ENCODE measurements at places on chromosomes 7 and 10.

DNA sequence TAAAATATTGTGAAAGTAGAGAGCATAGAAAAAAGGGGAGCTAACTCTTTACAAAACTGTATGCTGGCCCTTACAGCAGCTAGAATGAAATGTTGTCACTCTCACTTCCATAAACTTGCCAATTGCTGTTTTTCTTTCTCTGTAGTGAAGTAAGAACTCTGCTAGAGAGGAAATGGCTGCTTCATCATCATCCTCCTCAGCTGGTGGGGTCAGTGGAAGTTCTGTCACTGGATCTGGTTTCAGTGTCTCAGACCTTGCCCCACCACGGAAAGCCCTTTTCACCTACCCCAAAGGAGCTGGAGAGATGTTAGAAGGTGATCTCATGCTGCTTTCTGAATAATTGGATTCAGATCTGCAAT, 7.6 kb upstream of the ASCC1 start:
- peak; percentile 39 for DNase-seq

- peak; percentile 31 for DNase-seq
These were observed 15.5 kb downstream of the CYTH3 start for GRCh38 chr7:6256677-6257535.

DNA sequence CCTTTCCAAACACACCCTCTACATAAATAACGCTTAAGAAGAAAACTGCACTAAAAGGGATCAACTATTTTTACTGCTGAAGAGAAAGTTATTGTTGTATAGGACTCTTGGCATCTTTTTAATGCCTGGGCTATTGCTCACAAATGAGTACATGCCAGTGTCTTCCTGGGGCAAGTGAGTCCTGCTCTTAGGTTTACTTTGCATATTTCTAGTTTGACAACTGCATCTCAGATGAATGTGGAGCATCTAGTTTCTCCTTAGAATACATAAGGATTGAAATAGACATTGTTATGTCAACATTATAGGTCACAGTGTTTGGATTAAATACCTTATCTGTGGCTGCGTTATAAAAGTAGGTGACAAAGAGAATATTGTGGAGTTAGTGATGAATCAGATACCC, 44.5 kb downstream of the PSMC2 start:
- no peak for DNase-seq

GRCh38 chr10:7768417-7768816, 19.4 kb downstream of the KIN start:
- no peak for DNase-seq

GRCh38 chr7:44757311-44757710, 8.7 kb downstream of the ZMIZ2 start:
- DNase-seq, result no peak

- no peak for DNase-seq
These were observed 62.4 kb upstream of the MKRN1 start for GRCh38 chr7:140541513-140542227.

DNA sequence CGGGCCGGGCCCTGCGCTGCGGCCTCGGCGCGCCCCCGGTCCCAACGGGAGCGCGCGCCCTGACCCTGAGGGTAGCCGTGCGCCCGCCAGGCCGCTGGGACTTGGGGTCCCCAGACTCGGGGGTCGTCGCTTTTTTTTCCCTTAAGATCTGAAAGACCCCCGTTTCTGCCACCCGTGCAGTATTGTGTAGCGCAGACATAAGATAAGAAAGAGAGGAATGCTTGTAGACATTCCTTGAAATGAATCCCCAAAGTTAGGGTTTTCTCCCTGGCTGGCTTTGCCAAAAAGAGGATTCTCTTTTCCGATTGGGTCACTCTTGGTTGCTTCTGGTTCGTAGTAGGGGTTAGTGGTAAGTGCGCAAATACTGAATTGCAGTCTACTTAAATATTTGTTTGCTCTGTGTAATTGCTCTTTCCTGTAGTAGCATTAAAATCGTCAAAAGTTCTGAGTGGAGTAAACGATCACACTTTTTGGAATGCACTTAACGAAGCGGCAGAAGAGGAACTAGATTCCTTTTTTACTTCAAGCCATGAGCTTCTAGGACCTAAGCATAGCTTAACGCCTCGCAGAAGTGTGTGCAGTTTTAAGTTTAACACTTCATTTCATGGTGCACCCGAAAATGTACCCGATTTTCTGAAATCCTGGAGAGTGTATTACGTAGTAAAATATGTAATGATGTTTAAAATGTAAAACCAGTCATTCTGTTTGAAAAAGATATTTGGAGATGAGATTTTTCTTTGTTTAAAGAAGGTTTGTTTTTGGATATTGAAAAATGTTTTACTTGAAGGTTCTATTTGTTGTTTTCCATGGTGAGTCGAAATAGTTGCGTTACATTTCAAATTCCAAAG, 1.3 kb downstream of the CUL1 start:
- DNase-seq, result no peak

- DNase-seq, result no peak
These were observed 260.1 kb downstream of the CCDC3 start for GRCh38 chr10:12741360-12741804.

DNA sequence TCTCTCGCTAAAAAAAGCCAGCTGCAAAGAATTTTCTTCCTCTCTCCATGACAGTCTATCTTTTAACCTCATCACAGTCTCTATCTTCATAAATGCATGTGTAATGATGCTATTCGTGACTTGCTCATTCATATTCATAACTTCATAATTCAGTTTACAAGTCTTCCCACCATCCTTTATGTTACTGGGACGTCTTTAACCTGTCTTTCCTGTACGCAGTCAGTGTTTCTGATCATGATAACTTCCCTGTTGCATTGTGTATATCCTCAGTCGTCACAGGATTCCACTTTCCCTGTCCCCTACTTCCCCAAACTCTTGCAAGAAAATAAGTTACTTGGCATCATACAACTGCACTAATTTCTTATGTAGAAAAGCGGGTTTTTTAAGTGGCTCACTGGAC, 165.6 kb upstream of the ASAH2 start:
- no peak for DNase-seq

- no peak for DNase-seq
These were observed 495.2 kb upstream of the LRRN3 start for GRCh38 chr7:110595694-110596093.

DNA sequence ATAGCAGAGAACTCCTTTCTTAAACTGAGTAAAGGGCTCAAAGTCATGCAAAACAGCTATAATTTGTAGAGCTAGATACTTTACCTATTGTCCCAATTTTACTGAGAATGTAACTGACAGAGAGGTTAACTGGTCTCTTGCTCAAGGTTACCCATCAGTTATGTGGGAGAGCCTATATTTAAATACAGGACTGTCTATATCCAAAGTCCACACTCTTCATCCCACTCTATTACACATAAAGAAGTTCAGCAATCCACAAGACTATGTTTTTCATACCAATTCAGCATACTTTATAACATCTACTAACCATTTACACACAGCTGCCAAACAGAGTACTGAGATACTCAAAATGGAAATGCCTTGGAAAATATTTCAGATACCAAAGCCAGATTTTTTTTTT, 100.2 kb downstream of the MICU1 start:
- DNase-seq, result no peak

- DNase-seq, result no peak
These were observed 553.9 kb downstream of the CNTNAP2 start for GRCh38 chr7:146670532-146670931.

DNA sequence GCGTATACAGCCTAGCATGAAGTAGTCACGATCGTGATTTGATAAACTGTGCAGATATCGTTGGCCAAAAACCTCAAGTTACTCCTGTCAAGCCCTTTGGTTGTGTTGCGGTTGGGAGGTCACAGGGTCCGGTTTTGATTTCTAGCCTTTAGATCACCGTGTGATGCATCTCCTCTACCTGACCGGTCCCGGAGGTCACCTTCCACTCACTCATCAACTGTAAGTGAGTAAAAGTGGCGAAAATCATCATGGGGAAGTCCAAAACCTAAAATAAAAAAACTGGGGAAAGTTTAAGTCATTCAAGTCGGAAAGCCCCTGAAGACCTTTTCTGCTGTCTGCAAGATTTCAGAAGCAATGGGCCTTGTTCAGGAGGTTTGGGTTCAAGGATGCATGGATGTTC, 62.8 kb downstream of the ADARB2 start:
- DNase-seq, result no peak
